ENCODE measurements at places on chromosomes 16 and 17. TPM values are rescaled to one million over a fixed set of nuclear protein-coding genes. Genes with fewer than 3 reads are reported as not detected.

- no peak overlapping the region for H3K27ac ChIP-seq
- no peaks in the 10 kb centered on the region for H3K36me3 ChIP-seq
- H3K27me3 ChIP-seq = no peaks in the 10 kb centered on the region
- no peak for DNase-seq
These were observed 20.7 kb upstream of the MED13 start for GRCh38 chr17:62085511-62086408.

GRCh38 chr16:81823111-81823510 lies 44.0 kb downstream of the PLCG2 start:
- no peak for DNase-seq
- H3K4me1 ChIP-seq = no peaks in the 10 kb centered on the region
- no peak overlapping the region for H3K27ac ChIP-seq
- H3K36me3 ChIP-seq = no peaks in the 10 kb centered on the region
- H3K4me3 ChIP-seq = no peak overlapping the region

DNA sequence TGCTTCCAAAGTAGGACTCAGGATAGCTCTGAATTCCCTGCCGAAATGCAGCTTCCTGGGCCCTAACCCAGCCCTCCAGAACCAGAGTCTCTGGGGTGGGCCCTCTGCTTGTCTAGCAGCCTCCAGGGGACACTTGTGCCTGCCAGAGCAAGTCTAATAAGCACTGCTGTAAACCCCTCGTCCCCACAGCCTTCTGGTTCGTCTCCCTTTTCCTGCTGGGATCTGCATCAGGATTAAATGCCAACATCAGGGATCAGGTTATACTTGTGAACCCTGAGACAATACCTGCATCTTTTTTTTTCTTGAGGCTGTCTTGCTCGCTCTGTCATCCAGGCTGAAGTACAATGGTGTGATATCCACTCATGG lies 282.0 kb downstream of the SEC14L1 start:
- no peak overlapping the region for H3K4me3 ChIP-seq
- DNase-seq = no peak
- H3K36me3 ChIP-seq = no peaks in the 10 kb centered on the region
- peaks cover 45% of the 10 kb centered on the region for H3K4me1 ChIP-seq
- H3K27me3 ChIP-seq = no peaks in the 10 kb centered on the region

GRCh38 chr17:40268141-40268712 lies 19.5 kb upstream of the CDC6 start:
- no peaks in the 10 kb centered on the region for H3K4me1 ChIP-seq
- H3K27me3 ChIP-seq = no peaks in the 10 kb centered on the region
- H3K27ac ChIP-seq = no peak overlapping the region
- no peak for DNase-seq
- H3K4me3 ChIP-seq = no peak overlapping the region
- no peaks in the 10 kb centered on the region for H3K36me3 ChIP-seq

DNA sequence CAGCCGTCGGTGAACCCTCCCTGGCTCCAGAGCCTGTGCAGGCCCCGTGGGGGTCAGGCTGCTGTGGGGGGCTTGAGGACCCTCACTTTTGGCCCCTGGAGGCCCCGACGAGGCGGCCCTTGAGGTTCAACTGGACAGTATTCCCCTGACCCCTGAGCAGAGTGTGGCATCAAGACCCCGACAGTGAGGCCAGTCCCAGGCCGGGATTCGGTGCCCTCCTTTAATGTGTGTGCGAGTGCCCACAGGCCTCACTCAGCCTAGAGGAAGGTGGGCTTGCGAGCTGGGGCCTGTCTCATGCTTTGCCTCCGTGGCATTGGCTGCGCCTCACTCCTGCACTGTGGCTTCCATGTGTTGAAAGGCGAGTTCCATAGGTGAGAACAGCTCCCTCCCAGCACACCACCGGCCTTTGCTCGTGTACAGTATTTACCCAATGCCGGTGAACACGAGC lies 94.5 kb downstream of the METRNL start:
- no peaks in the 10 kb centered on the region for H3K36me3 ChIP-seq
- H3K27ac ChIP-seq = no peak overlapping the region
- H3K4me1 ChIP-seq = no peaks in the 10 kb centered on the region
- peak; percentile 12 for DNase-seq

DNA sequence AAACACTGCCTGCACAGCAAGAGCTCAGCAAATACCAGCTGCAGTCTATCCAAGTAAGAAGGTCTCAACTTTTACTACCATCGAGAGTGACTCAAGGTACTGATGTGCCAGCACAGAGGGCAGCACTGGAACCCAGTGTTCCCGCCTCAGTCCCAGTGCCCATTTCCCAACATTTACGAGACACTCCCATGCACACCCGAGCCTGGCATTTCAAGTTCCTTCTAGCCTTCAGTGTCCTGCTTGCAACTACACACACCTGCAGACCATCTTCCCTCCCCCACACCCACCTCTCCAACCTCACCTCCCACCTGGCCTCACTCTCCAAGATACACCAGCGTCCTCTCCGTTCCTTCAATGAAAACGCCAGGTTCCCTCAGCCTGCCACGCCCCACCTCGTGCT lies 3.2 kb downstream of the KLHDC4 start:
- no peak for DNase-seq
- H3K36me3 ChIP-seq = no peaks in the 10 kb centered on the region
- H3K4me1 ChIP-seq = peaks cover 10% of the 10 kb centered on the region
- H3K27me3 ChIP-seq = no peaks in the 10 kb centered on the region
- no peak overlapping the region for H3K4me3 ChIP-seq

Gene GAS7
- 20.8 TPM for total RNA-seq

Gene LGALS9C
- not detected for total RNA-seq

Gene HLF
- total RNA-seq = 54.8 TPM

Data from ovary (tissue), 10 donors.